Tracheal epithelial cell (primary cell): ENCODE measurements at places on chromosomes 2 and 18. TPM values are rescaled to one million over a fixed set of nuclear protein-coding genes. Genes with fewer than 3 reads are reported as not detected.

The KHK gene
- total RNA-seq = 0.85 and 1.7 TPM in 2 replicates

The KLHL30 gene
- total RNA-seq = 0.72 and 0.85 TPM in 2 replicates

The ABHD3 gene
- 6.7 and 7.9 TPM in 2 replicates for total RNA-seq

The ST6GAL2 gene
- under 0.01 TPM in 1 of 2 replicates, not detected in the other for total RNA-seq

The MSTN gene
- not detected in 2 replicates for total RNA-seq

The CNDP1 gene
- not detected in 2 replicates for total RNA-seq

The BIN1 gene
- 19.0 and 39.0 TPM in 2 replicates for total RNA-seq

The RAMP1 gene
- total RNA-seq = 4.9 and 5.5 TPM in 2 replicates

The TNFRSF11A gene
- total RNA-seq = 0.21 and 0.72 TPM in 2 replicates

The OSBPL6 gene
- 6.0 and 6.3 TPM in 2 replicates for total RNA-seq

The TEX44 gene
- not detected in 2 replicates for total RNA-seq

The DNAH6 gene
- under 0.01 and 0.21 TPM in 2 replicates for total RNA-seq

The GRHL1 gene
- 14.1 and 45.8 TPM in 2 replicates for total RNA-seq

The ALPI gene
- not detected in 2 replicates for total RNA-seq

The BOD1L2 gene
- not detected in 2 replicates for total RNA-seq

The MC4R gene
- not detected in 2 replicates for total RNA-seq

The CD207 gene
- total RNA-seq = not detected in 2 replicates

The LHCGR gene
- total RNA-seq = not detected in 2 replicates

The SERPINB5 gene
- 883 and 1,115 TPM in 2 replicates for total RNA-seq

The HSBP1L1 gene
- 14.5 and 35.0 TPM in 2 replicates for total RNA-seq

The TMEM17 gene
- 1.1 and 1.2 TPM in 2 replicates for total RNA-seq

The MORN2 gene
- 7.7 TPM in 2 replicates for total RNA-seq

The BCL11A gene
- total RNA-seq = 6.7 and 6.8 TPM in 2 replicates

The APOB gene
- total RNA-seq = under 0.01 TPM in 1 of 2 replicates, not detected in the other

The CROCC2 gene
- not detected in 2 replicates for total RNA-seq

The PDE1A gene
- total RNA-seq = 0.64 and 0.72 TPM in 2 replicates

The CNRIP1 gene
- 0.96 TPM in 1 of 2 replicates, not detected in the other for total RNA-seq

The SLC14A1 gene
- total RNA-seq = not detected in 2 replicates

The CNNM4 gene
- 3.1 and 4.3 TPM in 2 replicates for total RNA-seq

The IL1RN gene
- total RNA-seq = 70.3 and 167 TPM in 2 replicates

The TMEM37 gene
- 0.72 TPM in 1 of 2 replicates, not detected in the other for total RNA-seq

The MYO7B gene
- total RNA-seq = not detected in 2 replicates

The FBLN7 gene
- total RNA-seq = 0.96 TPM in 1 of 2 replicates, not detected in the other

The CNGA3 gene
- not detected in 2 replicates for total RNA-seq

The EPC2 gene
- total RNA-seq = 9.2 and 10.2 TPM in 2 replicates

The AOX1 gene
- 4.7 and 15.7 TPM in 2 replicates for total RNA-seq

The COL4A3 gene
- under 0.01 and 0.96 TPM in 2 replicates for total RNA-seq

The TTC21B gene
- total RNA-seq = 11.9 and 15.7 TPM in 2 replicates

The KIAA2012 gene
- total RNA-seq = not detected in 2 replicates

The DSG2 gene
- total RNA-seq = 136 and 189 TPM in 2 replicates

The HTR2B gene
- total RNA-seq = not detected in 2 replicates

The DTNA gene
- total RNA-seq = 2.1 and 13.0 TPM in 2 replicates

The GCG gene
- total RNA-seq = not detected in 2 replicates
